ENCODE measurements at places on chromosomes 5 and 9.

GRCh38 chr5:40464511-40464910 lies 215.2 kb upstream of the PTGER4 start:
- DNase-seq: no peak

- no peak for DNase-seq
Observed at GRCh38 chr9:114572199-114572598, 15.4 kb upstream of the ATP6V1G1 start.

DNA sequence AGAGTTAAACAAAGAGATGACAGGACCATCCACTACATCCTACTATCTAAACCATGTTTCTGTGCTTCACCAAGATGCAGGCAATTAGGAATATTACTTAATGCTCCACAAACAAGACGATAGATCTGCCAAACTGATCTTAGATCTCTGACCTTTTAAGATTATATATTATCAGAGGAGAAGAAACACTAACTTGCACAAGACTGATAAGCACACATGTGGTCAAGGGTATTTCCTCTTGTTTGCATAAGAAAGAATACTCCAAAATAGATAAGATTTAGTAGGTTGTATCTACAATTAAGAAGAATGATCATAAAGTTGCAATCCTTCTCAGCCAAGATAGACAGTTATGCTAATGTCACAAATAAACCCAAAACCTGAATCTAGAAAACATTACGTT lies 601.0 kb upstream of the ACO1 start:
- DNase-seq: no peak

DNA sequence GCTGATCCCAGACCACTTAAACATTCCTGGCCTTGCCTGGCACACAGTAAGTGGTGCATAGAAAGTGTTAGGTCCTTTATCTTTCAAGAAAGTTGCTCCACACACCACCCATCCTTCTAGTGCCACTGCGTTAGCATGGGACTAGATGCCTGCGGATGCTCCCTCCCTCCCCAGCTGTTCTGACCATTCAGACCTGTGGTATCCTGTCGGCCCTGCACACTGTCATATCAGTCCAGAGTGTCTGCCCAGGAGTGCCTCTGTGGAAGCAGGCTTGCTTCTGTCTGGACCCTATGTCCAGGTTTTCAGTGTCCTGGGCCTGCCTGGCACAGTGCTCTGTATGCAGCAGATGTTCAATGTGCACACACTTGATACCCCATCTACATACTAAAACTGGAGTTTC lies 38.3 kb upstream of the SMU1 start:
- DNase-seq: no peak

DNA sequence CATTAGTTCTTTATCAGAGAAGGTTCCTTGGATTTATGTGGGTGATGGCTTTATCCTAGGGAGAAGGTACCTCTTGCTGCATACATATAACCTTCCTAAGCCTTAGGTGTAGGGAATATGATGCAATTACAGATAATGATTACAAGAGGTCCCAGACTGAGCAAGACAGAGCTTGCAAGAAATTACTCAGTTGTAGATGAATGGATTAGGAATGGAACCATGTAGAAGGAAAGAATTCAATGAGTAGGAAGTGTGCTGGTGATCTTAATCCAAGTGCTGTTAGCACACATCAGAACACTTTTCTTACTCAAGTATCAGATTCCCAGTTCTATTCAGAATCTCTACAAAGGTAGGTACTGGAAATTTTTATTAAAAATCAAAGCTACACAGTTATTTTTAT lies 2.5 kb downstream of the OR13F1 start:
- DNase-seq: no peak

DNA sequence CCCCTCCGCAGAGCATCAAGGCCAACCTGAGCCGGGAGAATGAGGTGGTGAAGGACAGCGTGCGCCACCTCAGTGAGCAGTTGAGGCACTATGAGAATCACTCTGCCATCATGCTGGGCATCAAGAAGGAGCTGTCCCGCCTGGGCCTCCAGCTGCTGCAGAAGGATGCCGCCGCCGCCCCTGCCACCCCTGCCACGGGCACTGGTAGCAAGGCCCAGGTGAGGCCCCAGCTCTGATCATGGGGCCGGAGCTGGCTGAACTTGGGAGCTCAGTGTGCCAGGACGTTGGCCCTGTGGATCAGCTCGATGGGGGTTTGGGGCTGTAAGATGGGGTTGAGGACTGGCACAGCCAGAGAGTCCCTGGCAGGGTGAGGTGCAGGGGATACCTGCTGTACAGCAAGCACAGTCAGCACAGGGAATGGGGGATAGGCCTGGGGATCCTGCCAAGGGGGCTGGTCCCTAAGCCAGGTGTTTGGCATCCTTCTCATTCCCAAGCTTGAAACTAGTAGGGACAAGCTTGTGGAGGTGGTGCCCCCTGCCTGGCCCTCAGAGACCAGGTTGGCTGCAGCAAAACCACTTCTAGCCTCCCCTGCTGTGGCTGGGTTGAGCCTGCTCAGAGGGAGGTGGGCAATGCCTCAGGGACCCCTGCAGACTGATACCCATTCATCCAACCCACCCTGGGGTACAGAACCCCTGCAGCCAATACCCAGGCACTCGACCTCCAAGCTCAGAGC lies 22.5 kb downstream of the OLFML2A start:
- no peak for DNase-seq

Measured in activated naive CD4-positive, alpha-beta T cell treated with anti-CD3 and anti-CD28 coated beads, Interleukin-2, amount 50 U/mL, for 72 hours (primary cell).